ENCODE measurements at places on chromosomes 7 and 10. TPM values are rescaled to one million over a fixed set of nuclear protein-coding genes. Genes with fewer than 3 reads are reported as not detected.

DNA sequence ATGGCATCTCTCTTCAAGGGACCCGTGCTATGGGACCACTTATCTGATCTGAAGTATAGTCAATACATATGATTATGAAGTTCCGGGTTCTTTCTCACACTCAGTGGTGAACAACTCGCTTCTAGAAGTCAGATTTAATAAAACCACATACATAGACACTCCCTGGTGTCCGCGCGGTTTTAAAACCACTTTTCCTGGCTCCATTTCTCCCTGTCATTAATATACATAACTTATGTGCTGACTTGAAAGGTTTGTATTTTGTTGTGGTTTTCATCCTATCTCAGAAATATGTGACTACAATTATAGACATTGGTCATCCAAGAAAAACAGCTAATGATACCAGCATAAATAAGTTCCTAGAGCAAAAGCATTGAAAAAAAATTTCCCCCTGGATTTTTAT is 34.0 kb downstream of the SVIL start:
- H3K4me3 ChIP-seq, result no peak overlapping the region
- H3K27me3 ChIP-seq, result no peaks in the 10 kb centered on the region
- H3K27ac ChIP-seq, result no peak overlapping the region
- H3K4me1 ChIP-seq, result no peaks in the 10 kb centered on the region
- DNase-seq, result no peak
- H3K36me3 ChIP-seq, result no peaks in the 10 kb centered on the region

The ABCC2 gene
- 1.3 TPM for total RNA-seq

The FOXP2 gene
- total RNA-seq, result not detected

The TMEM270 gene
- not detected for total RNA-seq

Measured in activated CD4-positive, alpha-beta T cell treated with anti-CD3 and anti-CD28 coated beads, Interleukin-2, amount 10 ng/mL, durations not matched to agents 7 days and 5 days (primary cell).